ENCODE measurements at places on chromosomes 16 and 17.

- no peak for DNase-seq
These were observed 13.5 kb downstream of the SUPT6H start for GRCh38 chr17:28675490-28675889.

- DNase-seq, result no peak
These were observed 41.5 kb upstream of the TEKT3 start for GRCh38 chr17:15382914-15383313.

GRCh38 chr17:82531431-82531881, 11.9 kb downstream of the FOXK2 start:
- peak; percentile 49 for DNase-seq

DNA sequence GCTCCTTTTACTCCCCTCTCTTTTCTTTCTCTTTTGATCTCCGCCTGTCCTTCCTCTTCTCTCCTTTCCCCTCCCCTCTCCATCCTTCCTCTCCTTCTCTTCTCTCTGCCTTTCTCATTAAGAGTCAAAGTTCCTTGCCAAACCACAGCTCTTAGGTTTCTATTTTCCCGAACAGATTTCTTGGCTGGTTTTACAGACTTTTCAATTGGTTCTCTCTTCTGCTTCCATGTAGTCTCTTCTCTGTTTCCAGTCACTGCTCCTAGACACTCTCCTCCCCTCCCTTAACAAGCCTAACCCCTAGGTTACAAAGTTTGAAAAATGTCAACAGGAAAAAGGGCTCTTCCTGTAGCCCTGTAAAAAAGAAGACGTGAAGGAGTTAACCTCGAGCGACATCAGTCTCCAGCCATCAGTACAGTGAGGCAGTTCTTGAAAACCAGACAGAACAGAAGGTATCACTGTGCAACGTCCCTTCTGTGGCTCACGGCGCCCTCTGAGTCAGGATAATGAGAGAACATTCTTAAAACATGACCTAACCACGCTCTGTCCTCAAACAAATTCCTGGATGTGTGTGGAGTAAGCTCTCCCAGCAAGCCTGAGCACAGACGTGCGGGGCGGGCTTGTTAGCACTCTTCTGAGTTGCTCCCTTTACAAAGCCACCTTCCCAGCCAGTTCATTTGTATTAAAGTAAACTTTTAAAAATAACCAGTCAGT, 11.6 kb upstream of the MARCHF10 start:
- peak; percentile 94 for DNase-seq

DNA sequence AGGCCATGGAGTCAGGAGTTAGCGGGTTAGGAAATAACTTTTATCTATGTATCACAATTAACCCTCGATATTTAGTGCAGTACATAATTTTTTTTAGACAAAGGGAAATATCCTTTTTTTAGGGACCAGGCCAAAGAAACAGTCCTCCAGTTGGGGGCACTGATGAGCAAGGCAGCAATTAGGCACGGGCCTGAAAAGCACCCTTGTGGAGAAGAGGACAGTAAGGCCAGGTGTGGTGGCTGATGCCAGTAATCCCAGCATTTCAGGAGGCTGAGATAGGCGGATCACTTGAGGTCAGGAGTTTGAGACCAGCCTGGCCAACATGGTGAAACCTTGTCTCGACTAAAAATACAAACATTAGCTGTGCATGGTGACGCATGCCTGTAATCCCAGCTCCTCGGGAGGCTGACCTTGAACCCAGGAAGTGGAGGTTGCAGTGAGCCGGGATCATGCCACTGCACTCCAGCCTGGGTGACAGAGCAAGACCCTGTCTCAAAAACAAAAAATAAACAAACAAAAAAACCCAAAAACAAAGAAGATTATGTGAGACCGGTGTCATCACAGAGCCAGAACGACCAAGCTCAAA, 158.3 kb upstream of the NOL11 start:
- no peak for DNase-seq

- DNase-seq, result peak; percentile 61
These were observed 532 bp downstream of the CNTNAP1 start for GRCh38 chr17:42682722-42683403.

- DNase-seq, result peak; percentile 76
These were observed 116.5 kb downstream of the SOCS1 start for GRCh38 chr16:11139326-11140097.

- DNase-seq, result no peak
These were observed 86.6 kb upstream of the DNAH9 start for GRCh38 chr17:11511696-11512095.

- DNase-seq, result no peak
These were observed 128.4 kb downstream of the ANKRD11 start for GRCh38 chr16:89361751-89362539.

GRCh38 chr16:1615761-1616160, 3.6 kb downstream of the CRAMP1 start:
- DNase-seq, result peak; percentile 7

GRCh38 chr16:28986492-28986891, 1.6 kb downstream of the LAT start:
- no peak for DNase-seq

GRCh38 chr17:44988044-44988942, 20.2 kb upstream of the C1QL1 start:
- no peak for DNase-seq

GRCh38 chr17:79918581-79919163, 79.4 kb upstream of the CBX4 start:
- DNase-seq, result no peak

DNA sequence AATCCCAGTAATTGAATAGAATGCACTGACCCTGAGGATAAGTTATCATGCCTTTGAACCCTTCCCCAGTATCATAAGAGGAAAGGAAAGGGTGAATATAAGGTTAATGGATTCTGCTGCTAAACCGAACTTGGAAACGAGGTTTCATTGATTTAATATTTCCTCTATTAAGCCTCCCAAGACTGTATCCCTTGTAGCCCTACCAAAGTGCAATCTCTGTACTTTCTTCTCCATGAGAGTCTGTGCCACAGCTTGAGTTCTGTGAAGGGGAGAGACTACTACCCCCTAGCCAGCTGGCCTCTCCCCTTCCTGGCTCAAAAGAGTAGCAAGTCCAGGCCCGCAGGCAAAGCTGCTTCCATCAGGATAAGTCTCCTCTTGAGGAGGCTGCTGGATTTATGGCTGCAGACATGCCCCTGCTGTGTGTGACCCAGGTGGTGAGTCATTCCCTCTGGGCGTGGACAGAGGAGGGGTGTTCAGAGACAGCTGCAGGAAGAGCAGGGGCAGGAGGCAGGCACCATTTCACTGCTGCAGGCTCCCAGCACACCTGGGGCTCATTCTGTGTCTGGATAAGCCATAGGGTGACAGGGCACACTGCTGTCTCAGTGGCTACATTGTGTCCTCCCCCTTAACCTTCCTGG, 58.4 kb downstream of the TOM1L2 start:
- DNase-seq, result peak; percentile 80

- no peak for DNase-seq
These were observed 43.2 kb upstream of the METRNL start for GRCh38 chr17:83036193-83036592.

- DNase-seq, result no peak
These were observed 55.7 kb downstream of the SCNN1B start for GRCh38 chr16:23357761-23358290.

DNA sequence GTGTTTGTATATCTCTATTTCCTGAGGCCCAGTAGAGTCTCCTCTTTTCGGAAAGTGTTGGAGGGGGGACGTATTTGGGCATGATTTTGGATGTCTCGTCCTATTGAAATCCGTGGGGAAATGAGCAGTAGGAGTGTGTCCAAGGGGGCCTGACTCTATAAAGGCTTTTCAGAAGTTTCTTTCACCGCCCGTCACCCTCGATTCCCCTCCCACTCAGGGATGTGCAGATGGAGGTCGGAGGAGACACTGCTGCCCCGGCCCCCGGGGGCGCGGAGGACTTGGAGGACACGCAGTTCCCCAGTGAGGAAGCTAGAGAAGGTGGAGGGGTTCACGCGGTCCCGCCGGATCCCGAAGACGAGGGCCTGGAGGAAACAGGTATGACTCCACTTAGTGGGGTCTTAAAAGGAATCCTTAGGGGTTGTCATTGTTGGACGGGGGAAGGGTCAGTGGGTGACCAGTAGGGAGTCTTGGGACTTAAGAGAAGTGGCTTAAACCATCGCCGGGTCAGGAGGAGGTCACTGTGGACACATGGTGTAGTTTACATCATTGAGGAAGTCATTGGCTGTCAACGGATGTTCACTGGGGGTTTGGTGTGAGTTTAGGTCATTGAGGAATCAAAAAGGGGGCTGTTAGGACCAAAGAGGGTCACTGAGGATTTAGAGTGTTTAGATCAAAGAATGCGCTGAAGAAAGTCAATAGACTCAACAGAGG, 424 bp downstream of the MON1B start:
- peak; percentile 17 for DNase-seq

GRCh38 chr16:12917246-12917645, 15.8 kb downstream of the SHISA9 start:
- no peak for DNase-seq

- no peak for DNase-seq
These were observed 240.5 kb downstream of the GSG1L start for GRCh38 chr16:27822996-27823395.

DNA sequence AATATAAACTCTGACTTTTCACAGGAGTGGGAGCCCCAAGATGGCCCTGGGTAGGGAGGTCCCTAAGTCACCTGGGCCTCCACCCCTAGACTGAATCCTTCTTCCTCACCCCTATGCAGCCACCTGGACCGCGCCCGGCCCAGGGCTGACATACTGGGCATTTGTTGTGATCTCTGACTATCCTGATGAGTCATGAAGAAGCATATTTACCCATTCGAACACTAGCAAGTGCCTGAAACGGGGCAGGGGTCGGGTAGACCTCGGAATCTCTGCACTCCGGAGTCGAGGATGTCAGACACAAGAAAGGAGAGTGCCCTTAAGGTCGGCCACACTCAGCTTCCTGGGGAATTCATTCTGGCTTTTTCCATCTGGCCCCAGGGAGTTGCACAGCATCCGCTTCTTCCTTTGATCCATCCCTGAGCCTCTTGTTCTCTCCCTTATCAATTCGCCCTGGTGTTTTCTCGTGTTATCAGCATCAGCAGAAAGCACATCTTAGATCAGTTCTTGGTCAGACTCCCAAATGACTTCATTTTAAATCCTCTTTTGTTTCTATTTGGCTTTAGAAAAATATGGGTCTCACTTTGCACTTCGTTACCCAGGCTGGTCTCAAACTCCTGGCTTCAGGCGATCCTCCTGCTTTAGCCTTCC, 10.4 kb downstream of the METTL22 start:
- no peak for DNase-seq

GRCh38 chr16:63457869-63458268, 1421.6 kb upstream of the CDH8 start:
- DNase-seq, result no peak

DNA sequence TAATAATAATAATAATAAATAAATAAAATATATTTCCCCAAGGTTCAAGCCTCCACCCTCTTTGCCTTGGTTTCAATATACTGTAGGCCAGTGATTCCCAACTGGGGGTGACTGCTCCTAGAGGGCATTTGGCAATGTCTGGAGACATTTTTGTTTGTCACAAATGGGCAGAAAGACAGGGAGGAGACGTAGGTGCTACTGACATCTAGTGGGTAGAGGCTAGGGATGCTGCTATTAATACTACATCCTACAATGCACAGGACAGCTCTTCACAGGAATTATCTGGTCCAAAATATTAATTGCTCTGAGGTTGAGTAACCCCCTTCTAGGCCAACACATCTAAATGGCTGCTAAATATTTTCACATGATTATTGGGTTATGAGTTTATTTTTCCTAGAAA, 12.8 kb upstream of the PRR14 start:
- peak; percentile 42 for DNase-seq

GRCh38 chr16:64754279-64754678, 367.6 kb downstream of the CDH11 start:
- DNase-seq, result no peak

- DNase-seq, result no peak
These were observed 52.6 kb downstream of the CCDC57 start for GRCh38 chr17:82160075-82160474.

DNA sequence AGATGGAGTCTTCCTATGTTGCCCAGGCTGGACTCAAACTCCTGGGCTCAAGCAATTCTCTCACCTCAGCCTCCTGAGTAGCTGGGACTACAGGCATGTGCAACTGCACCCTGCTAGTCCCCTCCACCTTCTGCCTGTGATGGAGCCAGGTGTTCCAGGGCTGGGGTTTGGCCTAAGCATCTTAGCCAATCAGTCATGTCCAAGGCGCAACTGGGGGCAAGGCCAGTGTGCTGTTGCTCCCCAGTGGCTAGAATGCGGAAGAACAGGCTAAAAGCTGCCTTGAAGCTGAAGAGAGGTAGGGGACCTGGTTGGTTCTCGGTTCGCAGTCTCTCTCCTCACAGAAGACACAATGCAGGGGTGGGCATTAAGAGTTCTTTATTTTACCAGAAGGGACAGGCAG, 18.6 kb downstream of the FLOT2 start:
- DNase-seq, result peak; percentile 35

DNA sequence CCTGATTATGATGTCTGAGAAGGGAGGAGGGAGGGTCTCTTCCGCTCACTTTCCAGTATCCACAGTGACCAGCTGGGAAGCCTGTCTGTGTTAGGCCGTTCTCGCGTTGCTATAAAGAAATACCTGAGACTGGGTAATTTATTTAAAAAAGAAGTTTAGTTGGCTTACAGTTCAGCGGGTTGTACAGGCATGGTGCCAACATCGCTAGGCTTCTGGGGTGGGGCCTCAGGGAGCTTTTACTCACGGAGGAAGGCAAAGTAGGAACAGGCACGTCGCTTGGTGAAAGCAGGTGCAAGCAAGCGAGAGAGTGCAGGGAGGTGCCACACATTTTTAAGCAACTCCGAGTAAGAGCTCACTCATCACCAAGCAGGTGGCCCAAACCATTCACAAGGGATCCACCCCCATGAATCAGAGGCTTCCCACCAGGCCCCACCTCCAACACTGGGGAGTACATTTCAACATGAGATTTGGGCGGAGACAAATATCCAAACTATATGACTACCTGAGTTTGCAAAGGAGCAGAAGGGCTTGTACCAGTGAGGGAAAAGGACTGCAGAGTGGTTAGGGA, 137.5 kb downstream of the CCDC182 start:
- no peak for DNase-seq

DNA sequence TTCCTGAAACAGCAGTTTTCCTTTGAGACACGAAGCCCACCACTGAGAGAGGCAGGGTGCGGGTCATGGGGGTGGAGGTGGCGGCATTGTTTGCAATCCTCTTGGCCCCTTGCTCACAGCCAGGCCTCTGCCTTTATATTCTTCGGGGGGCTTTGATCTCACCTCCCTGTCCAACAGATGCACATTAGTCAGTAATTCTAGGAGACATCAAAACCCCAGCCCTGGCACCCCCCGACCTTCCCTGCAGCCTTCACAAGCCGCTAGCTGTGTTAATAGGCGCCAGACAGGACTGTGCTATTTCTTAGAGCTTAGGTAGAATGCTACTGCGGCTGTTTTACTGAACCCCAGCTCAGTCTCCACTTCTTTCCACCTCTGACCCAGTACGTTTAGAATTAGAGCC, 212.6 kb downstream of the RBFOX1 start:
- no peak for DNase-seq

GRCh38 chr17:66750116-66750515, 84.8 kb upstream of the CACNG5 start:
- no peak for DNase-seq

GRCh38 chr17:48426019-48426665, 3.9 kb downstream of the SKAP1 start:
- DNase-seq, result no peak

Data from fibroblast of the aortic adventitia (primary cell).